ENCODE measurements at places on chromosomes 7 and 10.

DNA sequence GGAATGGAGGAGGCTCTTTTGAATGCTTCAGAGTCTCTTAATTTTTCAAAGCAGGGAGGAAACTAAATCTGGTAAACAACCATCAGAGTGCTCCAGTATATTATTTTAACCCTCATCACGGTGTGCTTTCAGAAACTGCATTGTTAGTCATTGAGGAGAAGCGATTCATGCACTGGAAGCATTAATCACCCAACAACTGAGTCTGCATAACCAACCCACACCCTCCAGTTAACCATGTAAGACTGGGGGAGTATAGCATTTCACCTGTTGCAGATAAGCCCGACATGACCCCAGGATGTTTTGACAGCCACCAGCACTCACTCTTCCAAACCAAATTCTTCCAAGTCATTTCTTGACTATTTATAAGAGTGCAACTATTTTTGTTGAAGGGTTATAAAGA lies 257.6 kb downstream of the GATA3 start:
- DNase-seq: no peak

GRCh38 chr10:95462740-95463667 lies 98.2 kb downstream of the SORBS1 start:
- DNase-seq: no peak

GRCh38 chr10:119210633-119211032 lies 3.3 kb downstream of the GRK5 start:
- no peak for DNase-seq

DNA sequence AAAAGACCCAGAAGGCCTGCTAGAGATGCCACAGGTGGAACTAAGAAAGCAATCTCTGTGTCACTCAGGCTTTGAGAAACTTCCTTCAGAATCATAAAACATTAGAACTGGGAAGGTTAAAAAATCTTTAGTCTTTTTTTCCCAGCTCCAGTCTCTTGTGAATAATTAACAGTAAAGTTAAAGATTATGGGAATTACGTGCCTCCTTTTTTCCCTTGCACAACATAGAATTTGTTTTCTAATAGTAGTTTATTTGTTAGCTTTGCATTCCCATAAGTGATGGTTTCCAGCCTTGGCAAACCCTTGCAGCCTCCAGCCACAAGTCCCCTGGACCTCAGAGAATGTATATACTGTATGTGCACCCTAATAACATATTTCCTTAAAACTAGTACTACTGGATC lies 128.3 kb downstream of the TPST1 start:
- no peak for DNase-seq

- DNase-seq: no peak
These were observed 10.1 kb downstream of the STK17A start for GRCh38 chr7:43593010-43593409.

GRCh38 chr7:129332254-129333035 lies 101.8 kb upstream of the STRIP2 start:
- DNase-seq: no peak

DNA sequence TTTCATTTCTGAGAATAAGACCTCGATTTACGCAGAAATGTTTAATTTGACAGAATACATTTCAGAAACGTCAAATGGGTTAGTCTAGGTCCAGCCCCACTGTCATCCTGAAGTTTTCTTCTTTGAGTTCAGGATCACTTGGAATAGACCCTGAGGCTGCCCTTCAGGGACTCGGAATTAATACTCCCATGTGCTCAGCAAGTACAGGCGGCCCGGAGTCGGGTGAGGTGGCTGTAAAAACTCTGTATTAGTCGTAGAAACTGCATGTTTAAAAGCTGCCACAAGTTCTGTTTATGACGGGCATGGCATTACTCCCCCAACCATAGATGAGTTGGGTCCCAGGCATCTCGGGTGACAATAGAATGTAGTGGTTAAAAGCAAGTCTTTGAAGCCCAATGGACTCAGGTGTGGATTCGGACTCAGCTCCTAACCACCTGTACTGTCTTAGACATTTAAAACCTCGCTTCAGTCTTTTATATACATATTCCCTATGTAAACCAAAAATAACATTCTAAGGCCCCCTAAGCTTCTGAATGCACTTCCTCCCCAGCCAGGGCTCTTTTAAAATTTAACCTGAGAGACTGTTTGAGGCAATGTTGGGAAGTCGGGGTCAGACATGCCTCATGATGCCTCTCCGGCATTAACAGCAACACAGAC lies 216.3 kb downstream of the ADARB2 start:
- no peak for DNase-seq

GRCh38 chr7:6486438-6487183 lies 38.9 kb upstream of the DAGLB start:
- DNase-seq: no peak

- DNase-seq: no peak
These were observed 43.1 kb downstream of the CARD11 start for GRCh38 chr7:3000566-3000965.

- no peak for DNase-seq
These were observed 4.3 kb upstream of the ADD3 start for GRCh38 chr10:110003524-110003885.

- DNase-seq: no peak
These were observed 76.1 kb upstream of the ANLN start for GRCh38 chr7:36313607-36314006.

GRCh38 chr10:100004805-100005510 lies 4.8 kb downstream of the DNMBP start:
- no peak for DNase-seq

DNA sequence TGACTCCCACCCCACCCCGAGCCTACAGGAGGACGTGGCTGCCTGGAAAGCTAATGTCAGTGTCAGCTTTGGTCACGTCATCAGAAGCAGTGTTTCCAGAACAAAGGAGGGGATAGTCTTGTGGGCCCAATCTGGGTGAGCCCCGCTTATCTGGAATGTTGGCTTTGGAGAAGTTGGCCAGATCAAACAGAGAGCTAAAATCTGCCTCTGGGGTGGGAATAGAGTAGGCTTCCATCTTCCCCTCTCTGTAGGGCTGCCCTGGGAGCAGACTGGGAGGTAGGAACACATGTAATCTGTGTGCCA lies 32.5 kb downstream of the SRRM3 start:
- no peak for DNase-seq

GRCh38 chr7:102061981-102062390 lies 224.7 kb upstream of the SH2B2 start:
- no peak for DNase-seq

DNA sequence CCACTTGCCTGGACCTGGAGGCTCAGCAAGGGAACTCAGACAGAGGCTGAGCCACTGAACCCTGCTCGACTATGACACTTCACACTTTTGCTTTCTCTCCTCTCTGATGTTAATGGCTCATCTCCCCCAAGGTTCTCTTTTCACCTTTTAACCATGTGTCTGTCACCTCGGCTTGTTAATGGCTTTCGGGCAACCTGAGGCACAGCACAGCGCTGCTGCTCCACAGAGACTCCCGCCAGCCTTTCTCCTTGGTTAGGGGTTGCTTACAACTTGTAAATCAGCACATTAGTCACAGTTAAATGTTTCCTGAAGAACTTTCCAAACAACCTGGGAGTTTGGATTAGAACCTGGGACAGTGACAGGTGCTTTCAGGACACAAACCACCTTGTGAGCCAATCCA lies 136.2 kb upstream of the TBX20 start:
- DNase-seq: no peak

- no peak for DNase-seq
These were observed 30.2 kb upstream of the ARHGAP12 start for GRCh38 chr10:31958856-31959255.

DNA sequence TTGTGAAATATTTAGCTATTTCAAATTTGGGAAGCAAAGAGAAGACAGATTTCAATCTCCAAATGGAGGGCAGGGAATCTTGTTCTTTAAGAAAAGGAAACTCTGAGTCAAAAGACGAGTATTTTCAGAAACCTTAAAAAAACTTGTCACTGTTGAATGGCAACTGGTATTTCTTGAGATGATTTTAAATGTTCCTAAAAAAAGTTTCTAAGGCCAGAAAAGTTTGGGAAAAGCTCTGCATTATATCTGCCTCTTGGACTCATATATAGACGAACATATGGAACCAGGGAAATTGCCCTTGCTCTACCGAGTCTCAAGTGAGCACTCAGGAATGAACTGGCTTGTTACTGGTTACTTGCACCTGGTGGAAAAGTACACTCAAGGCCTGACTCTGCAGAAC lies 69.5 kb downstream of the ADAM22 start:
- DNase-seq: no peak

DNA sequence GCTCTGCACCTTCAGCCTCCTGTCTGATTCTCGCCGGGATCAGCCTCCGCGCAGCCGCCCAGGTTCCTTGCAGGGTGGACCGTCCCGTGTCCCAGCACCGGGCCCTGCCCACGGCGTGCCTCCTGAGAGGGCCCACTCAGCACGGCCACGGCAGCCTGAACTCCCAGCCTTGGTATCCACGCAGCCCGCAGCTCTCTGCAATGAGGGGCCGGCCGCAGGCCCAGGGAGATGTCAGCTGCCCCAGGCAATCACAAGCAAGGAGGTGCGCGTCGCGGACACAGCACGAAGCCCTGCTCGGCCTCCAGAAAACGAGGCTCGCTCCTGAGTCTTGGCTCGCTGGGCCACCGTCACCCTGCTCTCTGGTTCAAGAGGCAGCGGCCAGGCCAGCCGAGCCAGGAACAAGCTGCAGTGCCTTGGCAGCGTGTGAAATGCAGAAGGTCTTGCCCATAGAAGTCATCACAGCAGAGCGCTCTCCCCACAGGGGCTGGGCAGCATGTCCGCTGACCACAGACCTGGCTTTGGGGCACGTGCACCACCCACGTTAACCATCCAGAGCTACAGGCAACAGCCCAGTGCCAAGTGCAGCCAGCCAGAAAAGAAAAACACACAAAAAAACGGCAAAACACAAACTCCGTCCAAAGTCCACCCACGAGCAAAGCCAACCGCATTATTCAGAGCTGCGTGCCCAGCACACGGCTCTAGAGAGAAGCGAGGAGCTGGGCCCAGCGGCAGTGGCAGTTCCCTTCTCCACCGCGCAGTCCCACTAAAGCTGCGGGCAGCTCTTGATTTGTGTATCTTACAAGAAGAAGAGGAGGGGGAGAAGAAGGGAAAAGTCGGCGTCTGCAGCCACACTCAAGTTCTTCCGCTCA lies 13.9 kb downstream of the GPER1 start:
- DNase-seq: no peak

- DNase-seq: no peak
These were observed 218.7 kb downstream of the GALNT17 start for GRCh38 chr7:71350680-71351079.

GRCh38 chr10:602391-603005 lies 87.0 kb downstream of the DIP2C start:
- DNase-seq: no peak

DNA sequence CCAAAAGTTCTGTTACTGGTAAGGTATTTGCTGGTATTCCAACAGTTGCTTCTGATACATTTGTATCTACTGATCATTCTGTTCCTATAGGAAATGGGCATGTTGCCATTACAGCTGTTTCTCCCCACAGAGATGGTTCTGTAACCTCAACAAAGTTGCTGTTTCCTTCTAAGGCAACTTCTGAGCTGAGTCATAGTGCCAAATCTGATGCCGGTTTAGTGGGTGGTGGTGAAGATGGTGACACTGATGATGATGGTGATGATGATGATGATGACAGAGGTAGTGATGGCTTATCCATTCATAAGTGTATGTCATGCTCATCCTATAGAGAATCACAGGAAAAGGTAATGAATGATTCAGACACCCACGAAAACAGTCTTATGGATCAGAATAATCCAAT lies 131.0 kb downstream of the AASS start:
- DNase-seq: no peak

- no peak for DNase-seq
These were observed 15.1 kb upstream of the ATE1 start for GRCh38 chr10:121942749-121943416.

DNA sequence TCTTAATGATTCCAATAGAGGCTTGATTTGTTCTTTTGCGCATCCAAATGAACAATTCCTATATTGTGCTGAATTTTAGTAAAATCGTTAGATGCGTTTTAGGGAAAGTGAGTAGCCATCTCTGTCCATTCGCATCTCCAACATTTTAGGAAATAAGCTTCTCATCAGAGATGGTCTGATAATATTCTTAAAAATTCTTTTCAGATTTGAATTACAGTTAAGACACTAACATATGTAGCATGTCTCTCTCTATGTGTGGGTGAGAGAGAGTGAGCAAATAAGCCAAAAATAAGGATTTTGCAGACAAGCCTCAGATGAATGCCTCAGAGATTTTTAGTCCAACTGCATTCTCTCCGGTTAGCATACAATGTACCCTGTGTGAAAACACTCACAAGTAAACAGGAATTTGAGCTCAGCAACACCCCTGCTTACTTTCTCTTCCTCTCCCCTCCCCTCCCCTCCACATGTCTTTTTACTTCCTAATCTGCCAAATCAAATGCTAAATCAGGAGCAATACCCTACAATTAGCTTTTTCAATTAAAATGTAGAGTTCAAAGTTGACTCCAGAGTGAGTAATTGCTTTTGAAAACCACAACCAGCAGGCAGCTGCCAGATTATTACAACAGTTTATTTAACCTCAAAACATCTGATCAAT lies 354.4 kb downstream of the CRPPA start:
- no peak for DNase-seq

DNA sequence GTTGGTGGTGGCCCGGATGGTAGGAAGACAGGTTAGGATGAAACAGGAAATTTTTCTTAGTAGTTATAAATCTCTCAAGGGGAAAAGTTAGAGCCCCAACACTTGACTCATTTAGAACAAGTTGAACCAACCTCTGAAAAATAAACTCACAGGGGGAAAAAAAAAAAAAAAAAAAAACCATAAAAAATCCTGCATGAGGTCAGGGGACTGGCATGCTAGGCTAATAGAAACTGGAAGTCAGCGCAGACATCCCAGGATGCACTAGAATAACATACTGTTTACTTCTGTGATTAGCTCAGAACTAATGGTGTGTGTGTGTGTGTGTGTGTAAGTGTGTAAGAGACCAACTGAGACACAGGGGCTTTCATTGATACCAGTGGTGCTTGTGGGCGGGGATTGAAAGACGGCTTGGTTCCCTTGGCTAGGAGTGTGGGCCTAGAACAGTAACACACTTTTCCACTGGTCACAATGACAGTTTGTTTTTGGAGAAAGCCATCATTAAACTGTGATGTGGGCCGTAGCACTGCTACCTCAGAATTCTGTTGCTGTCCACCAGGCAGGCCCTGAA lies 491.6 kb upstream of the GALNT17 start:
- DNase-seq: no peak

- no peak for DNase-seq
These were observed 12.3 kb downstream of the STAMBPL1 start for GRCh38 chr10:88892222-88892967.

DNA sequence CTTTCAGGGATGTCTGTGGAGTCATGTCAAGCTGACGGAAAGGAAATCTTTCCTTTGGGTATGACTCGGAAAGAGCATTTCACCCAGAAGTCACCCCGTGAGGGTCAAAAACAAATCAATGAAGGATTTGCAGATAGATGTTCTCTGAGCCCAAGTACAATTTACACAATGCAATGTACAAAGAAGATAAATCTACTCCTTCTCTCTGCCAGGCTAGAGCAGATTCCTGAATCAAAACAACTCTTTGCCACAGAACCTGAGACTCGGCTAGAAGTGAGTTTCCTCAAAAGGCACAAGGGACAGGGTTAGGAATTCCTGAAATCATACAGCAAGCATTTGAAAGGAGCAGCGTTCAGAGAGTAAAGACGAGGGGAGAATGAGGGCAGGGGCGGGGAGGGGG lies 34.0 kb upstream of the CALN1 start:
- no peak for DNase-seq
